Fibroblast of skin of left biceps (primary cell): ENCODE measurements at places on chromosomes 16 and 17.

GRCh38 chr16:47018223-47018891 lies 44.9 kb upstream of the DNAJA2 start:
- no peak for DNase-seq

DNA sequence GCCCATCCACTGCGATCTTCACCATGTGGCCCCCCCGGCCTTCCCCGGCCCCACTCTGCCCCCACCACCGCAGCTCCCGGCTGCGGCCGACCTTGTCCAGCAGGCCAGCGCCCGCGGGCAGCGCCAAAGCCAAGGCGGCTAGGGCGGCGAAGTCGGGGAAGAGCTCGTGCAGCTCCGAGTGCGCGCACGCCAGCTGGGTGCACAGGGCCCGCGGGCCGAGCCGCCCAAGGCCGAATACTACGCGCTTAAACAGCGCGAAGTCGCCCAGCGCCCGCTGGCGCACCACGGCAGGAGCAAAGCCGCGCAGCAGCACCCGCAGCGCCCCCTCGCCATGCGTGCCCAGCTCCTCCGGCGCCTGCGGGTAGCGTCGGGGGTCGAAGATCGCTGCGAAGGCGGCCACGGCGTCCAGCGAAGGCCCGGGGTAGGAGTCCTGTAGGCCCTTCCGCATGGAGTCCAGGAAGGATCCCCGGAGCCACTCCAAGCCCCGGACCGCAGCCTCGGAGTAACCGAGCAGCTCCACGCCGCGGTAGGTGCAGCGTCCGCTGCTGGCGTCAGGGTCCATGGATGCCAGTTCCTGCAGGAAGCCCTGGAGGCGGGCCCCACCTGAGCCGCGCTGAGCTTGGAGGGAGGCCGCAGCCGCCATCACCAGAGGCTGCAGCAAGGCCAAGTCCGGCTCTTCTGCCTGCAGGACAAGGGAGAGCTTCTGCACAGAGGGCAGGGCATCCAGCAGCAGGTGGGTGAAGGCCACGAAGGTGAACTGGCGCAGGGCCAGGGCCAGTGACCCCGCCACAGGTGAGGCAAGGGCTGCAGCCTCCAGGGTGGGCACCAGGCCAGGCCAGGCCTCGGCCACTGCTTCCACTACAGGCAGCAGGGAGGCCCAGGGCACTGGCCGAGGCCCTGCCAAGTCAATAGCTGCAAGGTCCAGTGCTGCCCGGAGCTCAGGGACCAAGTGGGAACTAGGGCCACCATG lies 10.3 kb downstream of the C17orf113 start:
- no peak for DNase-seq

DNA sequence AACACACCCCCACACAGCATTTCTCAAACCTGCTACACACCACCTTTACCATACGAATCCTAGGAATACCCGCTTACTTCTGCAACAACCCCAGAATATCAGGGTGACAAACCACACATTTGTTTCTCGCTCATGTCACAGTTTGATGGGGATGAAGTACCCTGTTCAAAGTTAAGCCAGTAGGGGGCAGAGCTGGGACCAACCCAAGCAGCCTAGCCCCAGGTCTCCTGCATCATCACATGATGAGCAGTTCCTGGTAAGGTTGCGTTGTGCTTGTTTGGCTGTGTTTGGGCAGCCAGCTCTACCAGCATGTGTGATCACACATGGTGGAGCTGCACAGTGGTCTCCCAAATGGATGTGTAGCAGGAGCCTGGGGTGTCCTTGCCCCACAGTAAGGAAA lies 103.6 kb upstream of the C16orf82 start:
- DNase-seq, result no peak

GRCh38 chr17:1109606-1110540 lies 69.9 kb downstream of the ABR start:
- DNase-seq, result no peak

GRCh38 chr16:21326459-21326858 lies 48.4 kb upstream of the CRYM start:
- no peak for DNase-seq

GRCh38 chr17:49696233-49696761 lies 11.5 kb downstream of the SLC35B1 start:
- DNase-seq, result no peak

DNA sequence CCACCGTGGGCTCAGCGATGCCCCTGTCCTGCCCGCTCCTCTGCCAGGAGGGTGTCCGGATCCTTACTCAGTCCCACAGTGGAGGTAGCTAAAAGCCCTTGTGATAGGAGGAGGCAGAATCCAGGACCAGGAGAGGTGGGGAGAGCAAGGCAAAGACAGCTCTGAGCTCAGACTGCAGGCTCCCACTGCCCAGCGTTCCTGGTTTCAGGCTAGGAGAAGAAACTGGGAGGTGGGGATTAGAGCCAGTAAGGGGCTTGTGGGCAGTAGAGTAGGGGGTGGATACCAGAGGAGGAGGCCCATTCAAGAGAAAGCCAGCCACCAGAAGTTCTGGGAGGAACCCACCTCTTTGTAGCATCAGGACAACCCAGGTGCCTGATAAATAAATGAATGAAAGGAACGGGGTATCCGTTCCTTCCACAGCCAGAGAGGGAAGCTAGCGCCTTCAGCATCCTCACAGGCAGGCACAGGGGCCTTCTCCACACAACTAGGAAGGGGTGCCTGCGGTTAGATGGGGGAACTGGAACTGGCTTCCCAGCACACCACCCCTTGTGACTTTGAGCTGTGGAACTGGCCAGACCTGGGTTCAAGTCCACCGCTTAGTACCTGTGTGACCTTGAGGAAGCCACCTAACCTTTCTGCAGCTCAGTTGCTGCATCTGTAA lies 2.3 kb downstream of the IL21R start:
- no peak for DNase-seq

DNA sequence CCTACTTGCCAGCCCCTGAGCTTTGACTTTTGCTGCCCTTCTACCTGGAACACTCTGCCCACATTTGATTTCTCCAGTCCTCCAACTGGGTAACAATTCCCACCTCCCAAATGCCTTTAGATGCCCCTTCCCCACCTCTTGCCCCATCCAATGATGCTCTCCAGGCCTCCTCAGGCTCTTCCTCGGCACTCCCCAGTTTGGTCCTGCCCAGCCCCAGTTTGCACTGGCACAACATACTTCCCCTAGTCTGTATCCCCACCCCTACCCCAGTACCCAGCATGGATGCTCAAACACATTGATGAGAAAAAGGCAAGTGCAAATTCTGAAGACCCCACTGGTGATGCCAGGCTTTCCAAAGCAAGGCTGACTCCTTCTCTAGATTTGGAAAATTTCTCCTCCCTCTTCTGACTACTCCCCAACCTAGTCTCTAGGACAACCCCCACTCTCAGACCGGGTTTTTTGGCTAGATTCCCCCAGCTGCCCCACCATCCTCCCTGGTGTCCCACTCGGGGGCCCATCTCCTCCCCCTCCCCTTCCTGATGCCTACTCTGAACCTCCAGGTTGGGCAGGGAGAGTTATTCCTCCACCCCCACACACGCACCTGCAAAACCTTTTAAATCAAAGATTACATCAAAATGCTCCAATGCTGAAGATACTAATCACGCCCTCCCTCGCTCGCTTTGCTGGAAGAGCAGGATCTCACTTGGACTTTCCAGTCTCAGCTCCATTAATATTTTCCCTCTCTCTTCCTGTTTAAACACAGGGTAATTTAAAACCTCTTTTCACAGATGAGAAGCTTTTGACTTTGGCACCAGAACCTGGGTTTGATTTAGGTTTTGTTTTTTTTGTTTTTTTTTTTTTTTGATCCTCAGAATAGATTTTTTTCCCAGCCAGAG lies 94.9 kb downstream of the TMEM132E start:
- no peak for DNase-seq

DNA sequence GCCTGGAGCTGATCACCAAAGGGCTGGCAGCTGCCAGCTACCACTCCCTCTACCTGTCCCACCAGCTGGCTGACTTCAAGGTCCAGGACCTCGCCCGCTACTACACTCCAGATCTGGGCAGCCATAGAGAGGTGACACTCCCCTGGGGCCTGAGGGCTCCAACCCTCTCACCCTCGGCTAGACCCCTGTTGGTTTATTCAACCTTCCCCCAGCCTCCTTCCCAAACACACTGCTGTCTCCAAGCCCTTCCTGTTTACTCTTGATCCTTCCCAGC lies 18.0 kb downstream of the ALOX12B start:
- no peak for DNase-seq

DNA sequence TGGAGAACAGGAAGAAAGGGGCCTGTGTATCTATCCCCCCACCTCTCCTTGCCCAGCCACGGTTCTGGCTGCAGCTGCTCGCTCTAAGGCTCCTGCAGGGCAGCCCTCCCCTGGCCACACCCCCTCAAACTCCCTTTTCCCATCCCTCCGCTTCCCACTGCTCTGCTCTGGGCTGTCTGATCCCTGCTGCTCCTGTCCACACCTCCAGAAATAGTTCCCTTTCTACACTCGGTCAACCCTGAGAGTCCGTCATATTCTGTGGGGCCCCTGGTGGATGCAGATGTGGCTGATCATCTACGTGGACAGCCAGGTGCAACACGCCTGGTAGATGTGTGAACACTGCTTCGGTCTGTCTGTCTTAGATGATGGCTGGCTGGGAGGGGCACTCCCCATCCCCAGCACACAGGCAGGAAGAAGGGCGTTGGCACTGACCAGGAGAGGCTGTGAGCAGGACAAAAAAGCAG lies 19.3 kb upstream of the KRT19 start:
- no peak for DNase-seq

GRCh38 chr16:4570688-4571321 lies 14.7 kb downstream of the C16orf96 start:
- no peak for DNase-seq

- DNase-seq, result no peak
Observed at GRCh38 chr17:77124192-77124889, 16.4 kb upstream of the SEC14L1 start.

GRCh38 chr17:28552176-28552999 lies at the start of gene UNC119:
UNC119 (minus strand) TSS chr17:28552624; CDS start chr17:28552557, 67 bp downstream.
- DNase-seq, result peak; percentile 12

DNA sequence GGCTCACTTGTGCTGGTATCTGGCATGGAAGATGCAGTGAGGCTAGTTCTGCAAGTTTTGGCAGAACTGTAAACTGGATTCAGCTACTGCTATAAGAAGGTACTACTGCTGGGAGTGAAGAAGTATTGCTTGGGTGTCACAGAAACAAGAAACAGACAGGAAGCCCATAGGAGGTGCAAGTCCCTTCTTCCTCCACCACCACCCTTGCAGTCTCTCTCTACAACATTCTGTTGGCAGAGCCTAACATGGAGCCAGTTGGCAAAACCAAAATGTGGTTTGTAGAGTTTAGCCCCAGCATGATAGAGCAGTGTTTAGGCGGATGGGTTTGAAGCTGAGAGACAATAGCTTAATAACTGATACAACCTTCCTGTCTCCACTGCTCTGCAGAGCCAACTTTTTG lies 72.6 kb downstream of the NLK start:
- DNase-seq, result no peak

DNA sequence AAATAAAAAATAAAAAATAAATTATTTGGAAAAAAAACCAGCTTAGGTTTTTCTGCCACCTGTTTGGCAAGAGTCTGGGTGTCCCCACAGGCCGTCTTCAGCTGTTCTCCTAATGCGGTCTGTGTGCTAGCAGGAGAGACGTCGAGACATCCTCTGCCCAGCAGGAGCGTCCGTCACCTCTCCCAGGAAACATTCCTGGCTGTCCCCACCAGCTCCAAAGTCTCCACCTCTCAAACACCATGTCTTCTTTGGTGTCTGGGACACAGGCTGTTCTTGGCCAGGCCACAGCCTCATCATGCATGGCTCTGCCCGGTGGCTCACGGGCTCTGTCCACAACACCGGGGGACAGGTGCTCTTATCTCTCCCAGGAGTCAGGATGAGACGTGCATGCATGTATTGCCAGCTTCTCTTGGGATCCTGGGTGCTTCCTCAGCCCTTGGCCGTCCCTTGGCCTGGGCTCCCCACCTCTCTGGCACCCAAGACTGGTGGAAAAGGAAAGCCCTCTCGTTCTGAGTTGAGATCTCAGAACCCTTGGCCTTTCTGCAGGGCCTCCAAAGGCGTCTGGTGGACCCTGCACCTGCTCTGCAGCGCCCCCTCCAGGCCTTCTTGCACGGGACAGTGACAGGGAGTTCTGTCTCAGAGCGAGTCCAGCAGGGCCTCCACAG lies 84.9 kb upstream of the CBX4 start:
- DNase-seq, result no peak

- no peak for DNase-seq
Observed at GRCh38 chr17:58446086-58446485, 28.8 kb upstream of the RNF43 start.

GRCh38 chr17:7572588-7573323 lies 6.7 kb upstream of the CD68 start:
- DNase-seq, result peak; percentile 99

DNA sequence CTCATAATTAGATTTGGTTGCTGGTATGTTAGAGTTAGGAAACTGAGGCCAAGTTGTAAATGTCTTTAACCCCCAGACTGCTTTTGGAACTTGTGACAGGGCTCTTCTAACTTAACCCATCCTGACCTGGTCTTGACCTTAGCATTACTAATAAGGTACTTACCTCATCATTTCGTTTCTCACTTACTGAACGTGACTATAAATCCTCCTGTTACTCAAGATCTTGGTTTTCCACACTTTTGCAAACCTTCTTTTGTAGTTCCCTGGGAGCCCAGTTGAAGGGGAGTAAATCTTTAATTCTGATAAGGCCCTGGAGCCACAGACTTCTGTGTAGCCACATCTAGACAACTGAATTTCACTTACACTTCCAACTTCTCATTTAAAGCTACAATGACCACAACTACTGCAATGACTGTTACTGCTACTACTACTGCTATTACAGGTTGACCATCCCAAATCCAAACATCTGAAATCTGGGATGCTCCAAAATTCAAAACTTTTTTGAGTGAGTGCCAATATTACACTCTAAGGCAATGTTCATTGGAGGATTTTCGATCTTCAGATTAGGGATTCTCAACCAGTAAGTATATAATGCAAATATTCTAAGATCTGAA lies 248.8 kb upstream of the TBX2 start:
- no peak for DNase-seq

DNA sequence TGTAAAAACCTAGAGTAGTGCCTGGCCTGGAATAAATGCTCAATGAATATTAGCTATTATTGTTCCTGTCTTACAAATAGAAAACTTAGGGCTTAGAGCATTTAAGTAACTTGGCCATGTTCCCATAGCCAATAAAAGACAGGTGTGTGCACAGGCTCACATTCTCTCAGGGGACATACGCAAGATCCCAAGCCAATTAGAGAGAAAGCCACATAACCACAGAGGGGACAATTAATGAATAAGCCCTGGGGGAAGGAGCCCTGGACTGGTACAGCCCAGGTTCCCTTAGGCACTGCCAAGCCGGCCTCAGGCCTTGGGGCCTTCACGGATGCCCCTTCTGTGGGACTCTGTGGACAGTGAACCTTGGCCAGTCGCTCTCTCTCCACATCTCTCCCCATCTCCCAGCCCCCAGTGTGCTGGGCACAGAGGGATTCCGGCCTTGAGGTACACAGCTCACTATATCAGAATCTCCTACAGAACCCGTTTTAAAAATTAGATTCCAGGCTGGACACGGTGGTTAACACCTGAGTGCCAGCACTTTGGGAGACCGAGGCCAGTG lies 27.3 kb upstream of the ABCC12 start:
- DNase-seq, result no peak

- DNase-seq, result peak; percentile 32
Observed at GRCh38 chr16:80932708-80933095, 74.0 kb downstream of the CMC2 start.
